ENCODE measurements at places on chromosomes 3 and 15. TPM values are rescaled to one million over a fixed set of nuclear protein-coding genes. Genes with fewer than 3 reads are reported as not detected.

LPP gene
- 67.7 TPM for total RNA-seq

GRCh38 chr15:63905558-63906265, 72.0 kb upstream of the HERC1 start:
- H3K36me3 ChIP-seq = no peaks in the 10 kb centered on the region
- peaks cover 16% of the 10 kb centered on the region for H3K4me1 ChIP-seq
- no peak for DNase-seq
- H3K4me3 ChIP-seq = no peak overlapping the region
- H3K27ac ChIP-seq = peak overlapping the region; percentile 81
- no peaks in the 10 kb centered on the region for H3K27me3 ChIP-seq

DNA sequence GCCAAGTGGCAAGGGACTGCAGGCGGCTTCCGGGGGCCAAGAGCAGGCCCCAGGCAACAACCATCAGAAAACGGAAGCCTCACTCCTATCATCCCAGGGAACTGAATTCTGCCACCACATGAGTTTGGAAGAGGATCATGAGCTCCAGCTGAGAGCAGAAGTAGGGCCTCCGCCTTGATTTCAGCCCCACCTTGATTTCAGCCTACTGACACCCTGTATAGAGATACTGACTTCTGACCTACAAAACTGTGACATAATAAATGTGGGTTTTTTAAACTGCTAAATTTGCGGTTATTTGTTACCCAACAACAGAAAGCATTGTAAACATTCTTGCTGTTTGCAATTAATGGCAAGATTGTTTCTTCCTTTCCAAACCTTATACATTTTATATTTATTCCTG, 21.6 kb upstream of the RARRES1 start:
- no peak for DNase-seq
- H3K4me3 ChIP-seq = no peak overlapping the region
- H3K36me3 ChIP-seq = no peaks in the 10 kb centered on the region
- no peaks in the 10 kb centered on the region for H3K27me3 ChIP-seq

- peaks cover 35% of the 10 kb centered on the region for H3K4me1 ChIP-seq
- peak overlapping the region; percentile 33 for H3K4me3 ChIP-seq
- no peak overlapping the region for H3K27ac ChIP-seq
- no peaks in the 10 kb centered on the region for H3K27me3 ChIP-seq
- no peak for DNase-seq
Observed at GRCh38 chr15:76575274-76575673, 238.7 kb downstream of the ISL2 start.

Data from activated T-cell treated with anti-CD3 and anti-CD28 coated beads, Interleukin-2, amount 50 U/mL, for 72 hours (primary cell).